ENCODE measurements at places on chromosomes 12 and 14. TPM values are rescaled to one million over a fixed set of nuclear protein-coding genes. Genes with fewer than 3 reads are reported as not detected.

- H3K27me3 ChIP-seq = no peaks in the 10 kb centered on the region
- H3K36me3 ChIP-seq = no peaks in the 10 kb centered on the region
- H3K4me1 ChIP-seq = peaks cover 5% of the 10 kb centered on the region
- no peak overlapping the region for H3K27ac ChIP-seq
Observed at GRCh38 chr14:56211844-56212243, 93.6 kb downstream of the PELI2 start.

- DNase-seq = no peak
- no peak overlapping the region for H3K27ac ChIP-seq
- no peaks in the 10 kb centered on the region for H3K27me3 ChIP-seq
- H3K4me3 ChIP-seq = no peak overlapping the region
- peaks cover 41% of the 10 kb centered on the region for H3K4me1 ChIP-seq
Observed at GRCh38 chr12:118356809-118357256, 15.9 kb downstream of the TAOK3 start.

GRCh38 chr12:88854260-88854659, 274.0 kb upstream of the KITLG start:
- H3K27ac ChIP-seq = no peak overlapping the region
- no peaks in the 10 kb centered on the region for H3K4me1 ChIP-seq
- H3K4me3 ChIP-seq = no peak overlapping the region
- DNase-seq = no peak

GRCh38 chr14:94054936-94055335, 26.1 kb downstream of the DDX24 start:
- H3K36me3 ChIP-seq = peaks cover 92% of the 10 kb centered on the region
- no peak overlapping the region for H3K4me3 ChIP-seq
- no peaks in the 10 kb centered on the region for H3K27me3 ChIP-seq
- DNase-seq = no peak

DNA sequence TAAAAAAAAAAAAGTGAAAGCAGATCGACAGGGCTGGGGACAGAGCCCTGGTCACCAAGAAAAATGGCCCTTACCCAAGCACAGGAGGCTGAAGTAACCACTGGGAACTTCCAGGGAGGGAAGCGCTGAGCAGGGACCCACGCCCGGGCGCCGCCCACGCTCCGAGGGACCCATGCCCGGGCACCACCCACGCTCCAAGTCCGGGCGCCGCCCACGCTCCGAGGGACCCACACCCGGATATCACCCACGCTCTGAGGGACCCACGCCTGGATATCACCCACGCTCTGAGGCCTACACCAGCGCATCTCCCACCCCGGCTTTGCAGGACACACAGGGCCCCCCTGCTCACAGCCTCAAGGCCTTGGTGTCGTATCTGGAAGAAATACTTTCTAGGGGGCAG, 25.7 kb downstream of the CHGA start:
- no peak for DNase-seq

GRCh38 chr12:115155665-115156645, 472.0 kb upstream of the TBX3 start:
- no peak for DNase-seq
- no peaks in the 10 kb centered on the region for H3K4me1 ChIP-seq
- no peak overlapping the region for H3K4me3 ChIP-seq
- no peak overlapping the region for H3K27ac ChIP-seq
- no peaks in the 10 kb centered on the region for H3K27me3 ChIP-seq
- no peaks in the 10 kb centered on the region for H3K36me3 ChIP-seq

GRCh38 chr14:77036484-77037214, 8.1 kb upstream of the IRF2BPL start:
- H3K27ac ChIP-seq = peak overlapping the region; percentile 2
- no peaks in the 10 kb centered on the region for H3K27me3 ChIP-seq
- DNase-seq = no peak
- H3K36me3 ChIP-seq = no peaks in the 10 kb centered on the region
- H3K4me1 ChIP-seq = peaks cover 90% of the 10 kb centered on the region
- no peak overlapping the region for H3K4me3 ChIP-seq

GRCh38 chr12:88904705-88905104, 324.4 kb upstream of the KITLG start:
- no peak for DNase-seq
- no peaks in the 10 kb centered on the region for H3K4me1 ChIP-seq
- H3K4me3 ChIP-seq = no peak overlapping the region
- H3K27me3 ChIP-seq = no peaks in the 10 kb centered on the region
- no peaks in the 10 kb centered on the region for H3K36me3 ChIP-seq

DNA sequence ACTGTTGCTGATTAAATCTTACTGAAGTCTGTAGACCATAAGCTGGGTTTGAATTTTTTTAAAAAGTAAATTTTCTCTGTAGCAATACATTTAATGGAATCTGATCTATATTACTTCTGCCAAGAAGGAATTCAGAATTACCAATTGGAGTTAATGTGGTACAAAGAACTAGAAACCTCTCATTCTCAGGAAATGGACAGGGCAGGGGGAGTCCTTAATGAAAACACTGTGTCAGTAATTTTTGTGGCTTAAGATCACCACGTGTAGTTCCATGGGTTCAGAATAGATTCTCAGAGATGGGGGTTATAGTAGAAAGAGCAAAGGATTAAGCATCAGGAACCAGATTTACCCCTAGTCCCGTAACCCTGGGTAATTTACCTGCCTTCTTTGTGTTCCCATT, 30.3 kb downstream of the FBXL14 start:
- no peaks in the 10 kb centered on the region for H3K36me3 ChIP-seq
- no peaks in the 10 kb centered on the region for H3K27me3 ChIP-seq
- H3K4me3 ChIP-seq = no peak overlapping the region
- H3K4me1 ChIP-seq = no peaks in the 10 kb centered on the region

DNA sequence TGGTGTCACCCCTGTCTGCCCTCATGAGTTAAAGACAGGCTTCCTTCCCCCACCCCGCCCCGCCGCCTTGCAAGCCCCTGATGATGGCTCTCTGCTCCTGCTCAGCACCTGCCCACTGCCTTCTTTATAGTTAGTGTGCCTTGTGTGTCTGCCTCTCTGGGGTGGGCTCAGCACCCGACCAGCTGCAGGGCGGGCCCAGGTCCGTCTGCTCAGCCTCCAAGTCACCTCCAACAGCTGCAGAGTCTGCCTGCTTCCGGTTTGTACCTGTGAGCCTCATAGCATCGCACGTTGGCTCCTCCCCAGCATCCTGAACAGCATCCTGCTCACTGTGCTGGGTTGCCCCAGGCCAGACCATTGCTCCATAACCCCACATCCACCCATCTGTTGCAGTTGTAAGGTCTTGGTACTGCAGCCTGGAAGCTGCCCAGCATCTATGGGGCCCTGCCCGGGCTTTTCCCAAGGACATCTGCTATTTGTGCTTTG, 3.5 kb downstream of the TGFB3 start:
- no peak overlapping the region for H3K4me3 ChIP-seq
- no peaks in the 10 kb centered on the region for H3K36me3 ChIP-seq
- no peaks in the 10 kb centered on the region for H3K27me3 ChIP-seq
- peaks cover 31% of the 10 kb centered on the region for H3K4me1 ChIP-seq

DNA sequence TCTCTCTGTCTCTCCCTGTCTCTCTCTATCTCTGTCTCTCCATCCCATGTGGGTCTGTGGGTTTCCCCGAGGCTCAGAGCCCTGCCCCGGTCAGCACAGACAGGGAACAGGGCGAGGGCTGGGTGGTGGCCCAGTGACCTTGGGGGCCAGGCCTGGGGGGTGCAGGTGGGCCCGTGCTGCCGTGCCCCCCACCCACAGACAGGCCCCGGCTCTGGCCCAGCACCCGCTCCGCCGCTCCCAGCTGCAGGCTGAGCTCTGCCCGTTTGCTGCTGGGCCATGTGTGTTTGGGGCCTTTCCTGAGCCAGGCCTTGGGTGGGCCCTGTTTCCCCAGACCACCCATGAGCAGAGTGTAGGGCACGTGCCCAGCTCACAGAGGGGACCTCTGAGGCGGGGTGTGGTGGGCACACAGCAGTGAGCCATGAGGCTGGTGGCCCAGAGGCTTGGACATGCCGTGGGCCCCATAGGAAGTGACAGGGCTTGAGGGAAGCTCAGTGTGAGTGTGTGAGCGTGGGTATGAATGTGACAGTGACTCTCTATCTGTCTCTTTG, 51.0 kb downstream of the TMEM121 start:
- H3K27me3 ChIP-seq = no peaks in the 10 kb centered on the region
- no peaks in the 10 kb centered on the region for H3K36me3 ChIP-seq
- no peaks in the 10 kb centered on the region for H3K4me1 ChIP-seq
- DNase-seq = no peak
- H3K4me3 ChIP-seq = no peak overlapping the region

- no peak overlapping the region for H3K4me3 ChIP-seq
- no peaks in the 10 kb centered on the region for H3K4me1 ChIP-seq
- H3K27ac ChIP-seq = no peak overlapping the region
Observed at GRCh38 chr14:66752109-66752508, 244.2 kb downstream of the GPHN start.

- no peak overlapping the region for H3K27ac ChIP-seq
- H3K4me1 ChIP-seq = no peaks in the 10 kb centered on the region
- H3K36me3 ChIP-seq = no peaks in the 10 kb centered on the region
- no peak overlapping the region for H3K4me3 ChIP-seq
- H3K27me3 ChIP-seq = no peaks in the 10 kb centered on the region
- no peak for DNase-seq
Observed at GRCh38 chr12:26271024-26271423, 75.7 kb downstream of the SSPN start.

DNA sequence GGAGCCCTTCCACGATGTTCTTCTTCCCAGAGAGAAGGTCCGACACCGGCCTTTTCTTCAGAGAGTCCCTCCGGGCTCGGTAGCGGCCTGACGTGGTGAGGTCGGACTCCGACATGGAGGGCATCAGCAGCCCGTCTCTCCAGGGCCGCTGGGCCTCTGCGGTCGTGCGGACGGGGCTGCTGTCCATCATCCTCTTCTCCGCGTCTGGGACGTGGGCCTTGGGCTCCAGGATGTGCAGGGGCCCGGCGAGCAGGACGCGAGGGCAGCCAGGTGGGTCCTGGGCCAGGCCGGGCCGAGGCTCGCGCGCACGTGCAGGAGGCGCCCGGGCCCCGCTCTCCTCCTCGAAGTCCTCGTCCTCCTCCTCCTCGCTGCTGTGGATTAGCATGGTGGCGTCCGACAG, 75.9 kb downstream of the PTPN21 start:
- no peak overlapping the region for H3K27ac ChIP-seq
- H3K36me3 ChIP-seq = no peaks in the 10 kb centered on the region
- no peaks in the 10 kb centered on the region for H3K4me1 ChIP-seq

- no peak for DNase-seq
- no peaks in the 10 kb centered on the region for H3K36me3 ChIP-seq
- no peak overlapping the region for H3K4me3 ChIP-seq
- no peaks in the 10 kb centered on the region for H3K4me1 ChIP-seq
- H3K27ac ChIP-seq = no peak overlapping the region
Observed at GRCh38 chr12:69095765-69096477, 143.4 kb upstream of the CPSF6 start.

DNA sequence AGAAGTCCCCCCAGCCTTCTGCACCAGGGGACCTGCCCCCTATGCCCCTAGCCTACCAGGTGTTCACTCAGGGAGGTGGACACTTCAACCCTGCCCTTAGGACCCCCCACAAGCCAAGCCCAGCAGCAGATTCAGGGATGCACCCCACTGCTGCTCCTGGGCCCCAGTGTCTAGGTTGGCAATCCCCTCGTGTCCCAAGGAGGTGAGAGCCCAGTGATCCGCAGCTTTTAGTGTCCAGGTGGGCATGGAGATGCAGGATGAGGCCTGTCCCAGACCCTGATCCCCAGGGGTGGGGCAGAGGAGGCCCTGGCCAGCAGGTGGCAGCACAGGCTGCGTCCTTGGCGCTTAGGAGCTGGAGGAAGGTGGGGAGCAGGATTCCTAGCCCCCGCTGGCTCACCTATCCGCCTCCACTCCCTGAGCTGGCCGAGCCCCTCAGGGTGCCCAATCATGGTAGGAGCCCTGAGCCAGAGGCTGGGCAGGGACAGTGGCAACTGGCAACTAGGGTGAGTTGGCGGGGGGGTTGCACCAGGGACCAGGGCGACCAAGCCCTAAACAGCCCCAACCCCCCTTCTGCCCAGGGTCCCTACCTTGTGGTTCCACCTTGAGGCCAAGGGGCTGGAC, 4.1 kb downstream of the CKB start:
- H3K4me1 ChIP-seq = peaks cover 22% of the 10 kb centered on the region
- H3K4me3 ChIP-seq = no peak overlapping the region
- DNase-seq = peak; percentile 47
- H3K36me3 ChIP-seq = no peaks in the 10 kb centered on the region

DNA sequence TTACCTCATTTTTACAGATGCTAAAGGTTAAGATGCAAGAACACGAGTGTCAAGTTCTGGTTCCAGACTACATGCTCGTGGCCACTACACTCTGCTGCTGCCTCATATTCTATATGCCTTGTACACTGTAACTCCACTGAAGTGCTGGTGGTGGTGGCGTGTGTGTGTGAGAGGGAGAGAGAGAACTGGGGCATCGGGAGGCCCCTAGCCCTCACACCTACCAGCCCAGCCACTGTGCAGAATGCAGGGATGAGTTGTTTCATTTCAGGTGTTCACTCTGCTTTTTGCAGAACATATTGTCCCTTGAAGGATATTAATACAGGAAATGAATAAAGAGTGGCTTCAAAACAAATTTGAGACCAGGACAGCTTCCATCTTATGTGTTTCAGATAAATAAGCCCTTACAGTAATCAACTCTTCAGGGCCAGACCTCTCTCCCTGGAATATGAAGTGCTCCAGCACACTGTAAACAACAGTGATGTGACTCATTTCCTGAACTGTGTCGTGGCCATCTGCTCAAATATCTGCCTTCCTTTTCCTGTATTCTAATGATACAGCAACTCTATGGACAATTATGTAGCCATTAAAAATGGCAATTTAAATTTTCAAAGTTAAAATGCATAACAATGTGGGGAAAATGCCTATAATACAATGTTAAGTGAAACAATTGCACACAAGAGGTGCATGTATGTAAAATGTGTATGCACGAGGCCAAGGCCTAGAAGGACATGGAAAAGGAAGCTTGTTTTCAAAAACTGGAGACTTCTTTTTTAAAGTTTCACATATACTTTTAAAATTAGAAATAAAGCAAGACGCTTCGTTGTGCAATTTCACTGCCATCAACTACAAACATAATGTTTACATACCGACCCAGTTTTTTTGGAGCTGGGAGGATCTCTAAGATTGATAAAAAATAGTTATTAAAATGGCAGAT, 215.4 kb downstream of the PELI2 start:
- DNase-seq = no peak
- no peaks in the 10 kb centered on the region for H3K4me1 ChIP-seq
- H3K27ac ChIP-seq = no peak overlapping the region
- no peaks in the 10 kb centered on the region for H3K36me3 ChIP-seq
- no peak overlapping the region for H3K4me3 ChIP-seq

KRT2 gene
- 0.23 TPM for total RNA-seq

TSPAN31 gene
- 27.5 TPM for total RNA-seq

SPIC gene
- not detected for total RNA-seq

CLEC1A gene
- total RNA-seq = not detected

EDDM3A gene
- total RNA-seq = not detected

CLEC4D gene
- not detected for total RNA-seq

CHURC1 gene
- total RNA-seq = 112 TPM

Data from CD4-positive, alpha-beta memory T cell (primary cell).